Endothelial cell of umbilical vein (primary cell): ENCODE measurements at places on chromosomes 3 and 15. TPM values are rescaled to one million over a fixed set of nuclear protein-coding genes. Genes with fewer than 3 reads are reported as not detected.

GRCh38 chr3:69013253-69014021, at the start of gene EOGT:
Gene EOGT (minus strand): TSS chr3:69013684. CDS start chr3:69009846, 3,838 bp downstream.
- DNase-seq, result peak; percentile 93

DNA sequence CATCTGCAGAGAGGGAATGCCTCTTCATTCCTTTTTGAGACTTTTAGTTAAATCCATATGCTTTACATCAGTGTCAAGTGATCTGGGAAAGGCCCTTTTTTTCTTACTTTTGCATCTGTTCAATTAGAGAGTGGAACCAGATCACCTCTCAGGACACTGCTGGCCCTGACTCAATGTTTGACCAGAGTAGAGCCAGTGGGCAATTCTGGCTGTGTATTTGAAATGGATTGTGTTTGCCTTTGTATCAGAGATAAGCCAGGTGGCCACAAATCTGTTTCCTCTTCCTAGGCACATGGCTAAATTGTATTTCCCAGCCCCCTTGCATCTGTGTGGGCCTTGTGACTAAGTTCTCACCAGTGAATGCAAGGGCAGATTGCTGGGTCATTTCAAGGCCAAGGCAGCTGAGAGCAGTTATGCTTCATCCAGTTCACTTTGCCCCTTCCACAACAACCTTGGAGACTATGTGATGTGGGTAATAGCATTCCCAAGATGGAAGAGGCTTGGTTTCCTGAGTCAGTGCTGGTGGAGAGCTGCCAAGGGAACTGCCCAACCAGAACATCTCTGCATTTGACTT, 75.6 kb upstream of the CACNA2D3 start:
- no peak for DNase-seq

GRCh38 chr3:128998561-128998960, 2.5 kb upstream of the EFCC1 start:
- DNase-seq, result no peak

GRCh38 chr15:75849167-75849566, 5.9 kb downstream of the UBE2Q2 start:
- no peak for DNase-seq

GRCh38 chr3:16849795-16850194, 35.0 kb upstream of the PLCL2 start:
- DNase-seq, result peak; percentile 81

DNA sequence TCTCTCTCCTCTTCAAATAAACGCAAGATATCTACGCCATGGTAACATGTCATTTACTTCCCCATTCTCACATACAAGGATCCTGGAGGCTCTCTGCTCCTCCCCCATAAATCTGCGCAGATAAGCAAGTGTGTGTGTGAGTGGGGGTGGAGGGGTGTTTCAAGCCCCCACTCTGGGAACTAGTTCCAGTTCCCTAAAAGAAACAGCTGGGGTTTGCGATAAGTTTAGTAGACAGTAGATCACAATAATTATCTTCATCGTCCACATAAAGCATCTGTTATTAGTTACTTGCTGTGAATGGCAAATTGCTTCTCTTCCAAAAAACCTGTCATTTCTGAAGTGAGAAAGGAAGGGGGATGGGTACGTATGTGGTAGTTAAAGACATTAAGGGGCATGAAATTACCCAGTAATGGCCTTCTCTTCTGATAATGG, 79.8 kb downstream of the RBPMS2 start:
- no peak for DNase-seq

DNA sequence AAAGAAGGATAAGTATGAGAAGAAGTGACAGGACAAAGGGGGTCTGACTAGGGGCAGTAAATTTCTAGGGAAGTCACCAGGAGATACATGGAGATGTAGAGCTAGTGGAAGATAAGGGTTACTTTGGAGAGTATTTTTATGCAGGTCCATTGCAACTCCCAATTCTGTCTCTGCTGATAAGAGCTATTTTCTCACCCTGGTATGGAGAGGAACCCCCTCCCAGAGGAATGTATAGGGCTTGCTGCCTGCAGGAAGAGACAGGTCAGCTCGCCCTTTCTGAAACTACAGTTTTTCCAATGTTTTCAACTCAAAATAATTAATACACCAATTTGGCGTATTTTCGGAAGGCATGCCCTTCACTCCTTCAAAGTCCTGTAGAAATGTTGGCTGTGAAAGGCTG, 11.4 kb upstream of the CORO2B start:
- no peak for DNase-seq

DNA sequence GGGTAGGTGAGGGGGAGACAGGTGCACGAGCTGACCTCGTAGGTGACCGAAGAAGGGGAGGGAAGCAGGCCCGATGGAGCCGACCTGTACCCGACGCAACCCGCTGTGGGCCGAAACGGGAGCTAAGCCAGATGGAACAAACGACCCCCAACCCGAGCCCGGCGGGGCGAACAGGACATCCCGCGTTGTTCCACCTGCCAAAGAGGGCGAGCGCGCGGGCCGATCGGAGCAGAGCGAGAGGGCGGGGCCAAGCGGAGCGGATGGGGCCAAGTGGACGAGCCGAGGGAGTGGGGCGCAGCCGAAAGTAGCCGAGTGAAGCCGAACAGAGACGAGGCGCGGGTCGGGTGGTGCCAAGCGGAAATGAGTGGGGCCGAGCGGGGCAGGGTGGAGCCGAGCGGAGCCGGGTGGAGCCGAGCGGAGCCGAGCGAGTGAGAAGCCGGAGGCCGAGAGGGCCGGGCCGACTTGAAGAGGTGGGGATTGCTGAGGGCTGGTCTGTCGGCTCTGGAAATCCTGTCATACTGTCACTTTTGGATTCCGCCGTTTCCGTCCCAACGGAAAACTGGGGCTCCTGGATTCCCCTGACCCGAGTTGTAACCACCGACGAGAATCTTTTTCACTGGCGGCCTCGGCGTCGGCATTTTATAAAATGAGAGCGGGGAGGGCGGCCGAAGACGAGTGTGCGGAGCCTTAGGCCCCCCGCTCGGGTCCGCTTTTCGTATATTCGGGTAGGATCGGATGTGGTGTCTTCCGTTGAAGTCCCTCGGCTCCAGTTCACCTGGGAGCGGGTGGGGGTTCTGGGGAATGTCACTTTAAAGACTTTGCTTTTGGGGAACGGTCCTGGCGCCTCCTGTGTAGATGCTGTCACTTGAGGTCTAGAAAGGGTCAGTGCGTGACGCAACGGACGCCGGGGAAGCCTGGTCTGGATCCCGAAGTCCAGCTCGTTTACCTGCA, 15.6 kb upstream of the WNT7A start:
- peak; percentile 91 for DNase-seq

DNA sequence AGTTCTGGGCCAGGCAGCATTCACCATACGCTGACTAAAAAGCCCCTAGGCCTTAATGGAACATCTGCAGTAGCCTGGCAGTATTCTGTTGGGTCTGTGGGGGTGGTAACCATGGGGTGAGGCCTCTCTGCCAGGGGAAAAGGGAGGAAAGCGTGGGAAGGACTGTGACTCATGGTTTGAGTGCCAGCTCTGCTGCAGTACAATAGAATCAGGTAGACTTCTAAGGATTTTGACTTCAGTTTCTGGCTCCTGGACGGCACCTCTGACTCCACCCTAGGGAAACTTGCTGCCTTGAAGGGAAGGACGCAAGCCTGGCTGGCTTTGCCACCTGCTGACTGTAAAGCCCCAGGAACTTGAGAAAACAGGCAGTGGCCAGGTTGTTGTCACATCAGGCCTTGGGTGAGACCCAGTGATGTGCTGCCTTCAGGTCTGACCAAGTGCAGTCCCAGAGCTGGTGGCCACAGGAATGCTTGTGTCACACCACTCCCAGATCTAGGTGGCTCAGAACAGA, 148.6 kb downstream of the SUCNR1 start:
- peak; percentile 88 for DNase-seq

- DNase-seq, result no peak
These were observed 331.7 kb downstream of the MAGI1 start for GRCh38 chr3:65706776-65707568.

GRCh38 chr3:128385080-128385832, 81.4 kb downstream of the DNAJB8 start:
- no peak for DNase-seq

GRCh38 chr3:185212559-185212958, 41.3 kb downstream of the EHHADH start:
- DNase-seq, result no peak

DNA sequence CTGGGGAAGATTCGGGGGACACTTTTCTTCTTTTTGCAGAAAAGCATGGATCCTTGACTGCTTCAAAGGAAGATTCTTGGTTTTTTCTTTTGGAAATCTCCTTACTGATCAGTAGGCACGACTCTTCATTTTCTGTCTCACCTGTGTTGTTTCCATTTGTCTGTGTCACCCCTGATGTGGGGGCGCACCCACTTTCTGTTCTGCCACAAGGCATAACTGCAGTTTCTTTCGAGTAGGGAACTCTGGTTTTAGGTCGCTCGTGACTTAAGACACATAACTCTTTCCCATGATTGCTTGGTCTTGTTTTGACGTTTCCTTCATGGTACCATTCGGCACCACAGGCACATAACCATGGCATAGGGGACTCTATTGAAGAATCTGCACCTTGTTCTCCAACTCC, 31.3 kb downstream of the RNF168 start:
- DNase-seq, result no peak

DNA sequence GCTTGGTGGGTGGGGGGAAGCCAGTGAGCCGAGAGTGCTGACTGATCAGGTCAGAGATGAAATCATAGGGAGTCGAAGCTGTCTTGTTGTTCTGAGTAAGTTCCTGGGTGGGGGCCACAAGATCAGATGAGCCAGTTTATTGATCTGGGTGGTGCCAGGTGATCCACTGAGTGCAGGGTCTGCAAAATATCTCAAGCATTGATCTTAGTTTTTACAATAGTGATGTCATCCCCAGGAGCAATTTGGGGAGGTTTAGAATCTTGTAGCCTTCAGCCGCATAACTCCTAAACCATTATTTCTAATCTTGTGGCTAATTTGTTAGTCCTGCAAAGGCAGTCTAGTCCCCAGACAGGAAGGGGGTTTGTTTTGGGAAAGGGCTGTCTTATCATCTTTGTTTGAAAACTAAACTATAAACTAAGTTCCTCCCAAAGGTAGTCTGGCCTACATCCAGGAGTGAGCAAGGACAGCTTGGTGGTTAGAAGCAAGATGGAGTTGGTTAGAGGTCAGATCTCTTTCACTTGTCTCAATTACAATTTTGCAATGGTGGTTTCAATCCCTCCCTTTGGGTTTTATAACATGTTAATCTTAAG, 18.7 kb upstream of the MTMR14 start:
- DNase-seq, result no peak

GRCh38 chr3:22475665-22476240, 724.7 kb upstream of the ZNF385D start:
- DNase-seq, result no peak

- peak; percentile 33 for DNase-seq
These were observed 178.6 kb upstream of the TRIM42 start for GRCh38 chr3:140499114-140499757.

GRCh38 chr3:44292276-44292675, 46.3 kb upstream of the TCAIM start:
- DNase-seq, result no peak

GRCh38 chr3:18027161-18027939, 284.9 kb upstream of the TBC1D5 start:
- DNase-seq, result no peak

DNA sequence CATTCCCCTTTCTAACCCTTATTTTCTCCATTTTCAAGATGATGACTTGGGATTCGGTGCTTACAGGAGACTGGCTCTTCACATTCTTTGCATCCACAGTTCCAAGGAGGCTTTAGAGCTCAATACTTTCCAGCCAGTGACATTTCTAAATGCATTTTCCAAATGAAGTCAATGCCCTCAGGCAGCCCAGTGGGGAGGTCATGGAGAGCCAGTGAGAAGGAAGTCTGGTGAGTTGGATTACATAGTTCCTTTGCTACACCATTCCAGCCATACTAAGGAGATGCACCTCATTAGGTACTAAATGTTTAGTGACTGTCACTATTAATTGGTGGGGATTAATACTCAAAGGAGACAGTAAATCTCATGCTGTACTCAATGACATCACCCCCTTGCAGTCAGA, 248.1 kb downstream of the LRRN1 start:
- DNase-seq, result no peak

GRCh38 chr3:109702252-109702651, 364.9 kb upstream of the DPPA4 start:
- no peak for DNase-seq

- peak; percentile 66 for DNase-seq
These were observed 8.1 kb downstream of the CAV3 start for GRCh38 chr3:8741581-8742261.

The RNF111 gene
- total RNA-seq, result 42.4 and 42.6 TPM in 2 replicates

The TICRR gene
- total RNA-seq, result 19.4 and 20.5 TPM in 2 replicates

The RAB6B gene
- total RNA-seq, result 5.0 and 6.7 TPM in 2 replicates

The TMCO5A gene
- total RNA-seq, result not detected in 2 replicates

The SCN5A gene
- total RNA-seq, result 13.1 and 20.0 TPM in 2 replicates

The NR2E3 gene
- total RNA-seq, result 0.25 and 0.38 TPM in 2 replicates

The BOC gene
- total RNA-seq, result not detected in 2 replicates

The ITIH4 gene
- 0.60 and 2.4 TPM in 2 replicates for total RNA-seq

The TRPM1 gene
- total RNA-seq, result 0.53 TPM in 1 of 2 replicates, not detected in the other

The COX17 gene
- total RNA-seq, result 31.3 and 37.6 TPM in 2 replicates

The SGO1 gene
- 15.5 and 21.7 TPM in 2 replicates for total RNA-seq

The ACAD11 gene
- total RNA-seq, result 9.6 and 15.2 TPM in 2 replicates

The MRPL46 gene
- total RNA-seq, result 27.9 and 30.9 TPM in 2 replicates

The LRRN1 gene
- not detected in 2 replicates for total RNA-seq

The PIERCE2 gene
- 1.9 and 2.3 TPM in 2 replicates for total RNA-seq
